WTC11 (cell line): ENCODE measurements at places on chromosomes 6 and 20.
A peak's percentile ranks its signal among the peaks of the same experiment; 100 is the strongest.

DNA sequence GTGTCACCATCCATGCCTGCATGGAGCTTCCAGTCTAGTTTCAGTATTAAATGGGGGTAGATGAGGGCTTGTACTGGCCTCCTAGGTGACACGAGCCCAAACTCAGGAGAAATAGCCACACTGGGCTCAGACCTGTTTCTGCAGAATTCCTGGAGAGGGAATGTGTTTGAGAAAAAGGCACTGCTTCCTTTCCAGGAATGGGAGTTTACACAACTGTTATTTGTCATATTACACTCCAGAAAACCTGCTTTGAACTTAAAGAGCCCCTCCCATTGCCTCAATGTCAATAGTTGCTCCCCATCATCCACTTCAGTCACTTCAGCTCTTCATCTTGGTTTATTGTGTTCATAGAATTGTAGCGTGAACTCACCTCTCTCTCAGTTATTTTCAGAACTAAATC, 151.5 kb downstream of the CFAP61 start:
- DNase-seq = no peak

DNA sequence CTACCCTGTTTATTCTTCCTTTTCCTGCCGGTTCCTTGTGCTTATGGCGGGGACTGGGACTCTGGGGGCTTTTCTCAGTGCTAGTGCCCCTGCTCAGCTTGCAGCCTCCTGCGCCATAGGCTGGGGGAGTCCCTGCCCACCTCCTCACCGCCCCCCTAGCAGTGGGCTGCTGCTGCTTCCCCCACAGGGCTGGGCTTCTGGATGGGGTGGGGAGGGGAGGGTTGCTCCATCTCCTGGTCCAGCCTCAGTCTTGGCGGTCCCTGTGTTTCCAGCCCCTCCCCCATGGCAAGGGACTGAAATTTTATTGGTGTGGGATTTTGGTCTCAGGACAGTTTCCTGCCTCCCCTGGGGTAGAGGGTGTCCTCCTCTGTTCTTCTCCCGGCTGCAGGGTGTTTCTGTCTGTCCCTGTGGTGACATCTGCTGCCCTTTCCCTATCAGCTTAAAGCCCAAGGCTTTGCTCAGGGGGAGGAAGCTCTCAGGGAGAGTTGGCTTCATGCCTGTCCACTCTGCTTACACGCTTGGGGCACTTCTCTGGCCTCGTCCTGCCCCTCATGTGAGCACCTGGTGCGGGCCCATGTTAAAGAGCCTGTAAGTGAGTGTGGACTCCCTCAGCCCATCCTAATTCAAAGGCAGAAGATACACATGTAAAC, 100.6 kb downstream of the HIVEP1 start:
- DNase-seq = no peak

- DNase-seq = no peak
These were observed 16.8 kb upstream of the UNC93A start for GRCh38 chr6:167274270-167274669.

DNA sequence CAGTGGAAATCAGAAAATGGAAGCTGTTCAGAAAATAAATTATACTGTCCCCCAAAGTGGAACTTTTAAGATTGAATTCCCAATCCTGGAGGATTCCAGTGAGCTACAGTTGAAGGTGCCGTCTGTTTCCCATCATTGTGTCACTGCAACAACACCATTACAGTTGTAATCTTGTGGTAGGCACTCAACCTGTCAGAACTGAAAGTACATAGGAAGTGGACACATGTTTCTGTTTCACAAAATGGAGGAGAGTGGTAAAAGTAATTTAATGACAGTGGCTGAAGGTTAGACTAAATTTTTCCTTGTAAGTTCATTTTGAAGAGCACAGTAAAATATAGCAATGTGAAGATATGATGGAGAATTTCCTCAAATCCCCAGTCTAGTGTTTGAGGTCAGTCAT, 70.0 kb downstream of the CD109 start:
- DNase-seq = no peak

GRCh38 chr20:9200196-9200595, 131.3 kb downstream of the PLCB4 start:
- DNase-seq = no peak

- no peak for DNase-seq
These were observed 143.2 kb upstream of the TENT5A start for GRCh38 chr6:81895511-81896185.

- peak; percentile 32 for DNase-seq
These were observed 75.3 kb downstream of the TNFRSF21 start for GRCh38 chr6:47234266-47234933.

GRCh38 chr6:147447835-147448611, 60.5 kb upstream of the SAMD5 start:
- peak; percentile 93 for DNase-seq

GRCh38 chr6:105929626-105930025, 156.5 kb upstream of the PRDM1 start:
- no peak for DNase-seq

GRCh38 chr6:156949376-156949775, 172.2 kb downstream of the ARID1B start:
- no peak for DNase-seq

GRCh38 chr6:143402721-143403336, 47.7 kb downstream of the ADAT2 start:
- DNase-seq = no peak

- no peak for DNase-seq
These were observed 31.7 kb downstream of the SAMHD1 start for GRCh38 chr20:36919715-36920333.

DNA sequence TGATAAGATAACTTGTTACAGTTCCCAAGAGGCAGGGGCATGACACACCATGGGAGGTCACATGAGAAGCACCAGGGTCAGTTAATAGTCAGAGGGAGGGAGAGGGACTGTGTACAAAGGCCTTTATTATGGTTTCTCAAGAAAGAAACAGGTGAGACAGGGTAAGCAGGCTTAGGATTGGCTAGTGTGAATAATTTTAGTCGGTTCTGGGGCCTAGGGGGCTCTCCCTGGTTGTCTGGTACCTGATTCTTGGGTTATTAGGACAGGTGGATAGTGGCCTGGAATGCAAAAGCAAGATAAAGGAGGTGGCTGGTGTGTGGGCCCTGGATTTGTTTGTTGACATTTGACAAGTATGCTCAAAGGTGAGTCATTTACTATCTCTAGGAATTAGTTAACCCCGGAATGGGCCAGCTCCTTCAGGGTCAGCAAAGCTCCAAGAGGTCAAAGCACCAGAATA, 49.4 kb upstream of the MCUR1 start:
- no peak for DNase-seq

- no peak for DNase-seq
These were observed 43.6 kb upstream of the SLC22A23 start for GRCh38 chr6:3500262-3501014.

GRCh38 chr6:36970892-36971842, 14.8 kb downstream of the MTCH1 start:
- no peak for DNase-seq

GRCh38 chr6:155234687-155235086, 29.1 kb upstream of the CLDN20 start:
- no peak for DNase-seq

DNA sequence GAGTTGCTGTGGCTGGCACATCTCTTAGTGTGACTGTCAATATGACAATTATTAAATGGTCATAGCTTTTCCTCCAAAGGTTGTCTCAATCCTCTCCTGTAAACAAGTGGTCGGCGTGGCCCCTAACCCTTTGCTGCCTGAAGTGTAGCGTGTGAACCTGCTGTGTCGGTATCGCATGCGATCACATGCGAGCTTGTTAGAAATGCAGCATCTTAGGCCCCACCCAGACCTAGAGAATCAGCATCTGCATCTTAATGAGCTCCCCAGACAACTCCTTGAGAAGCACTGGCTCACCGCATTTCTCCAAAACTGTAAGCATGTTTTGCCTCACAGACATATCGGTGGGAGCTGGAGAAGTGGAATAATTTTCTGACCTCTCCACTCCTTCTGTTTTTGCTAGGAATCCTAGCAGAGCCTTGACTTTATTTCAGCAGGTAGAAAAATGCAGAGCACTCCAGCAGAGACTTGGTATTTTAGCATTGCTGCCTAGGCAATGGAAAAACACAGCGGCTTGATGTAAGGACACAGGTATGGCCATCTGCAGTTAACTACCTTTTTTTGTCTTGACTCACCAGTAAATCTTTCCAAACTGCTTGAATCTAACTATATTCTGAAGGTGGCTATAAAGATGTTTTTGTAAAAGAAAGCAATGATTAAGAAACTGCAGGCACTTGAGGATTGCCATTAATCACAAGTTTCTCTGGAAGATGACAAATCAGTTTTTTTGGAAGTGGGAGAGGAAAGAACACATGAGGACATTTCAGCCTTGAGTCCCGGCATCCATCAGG, 67.6 kb downstream of the PSMG4 start:
- DNase-seq = no peak

DNA sequence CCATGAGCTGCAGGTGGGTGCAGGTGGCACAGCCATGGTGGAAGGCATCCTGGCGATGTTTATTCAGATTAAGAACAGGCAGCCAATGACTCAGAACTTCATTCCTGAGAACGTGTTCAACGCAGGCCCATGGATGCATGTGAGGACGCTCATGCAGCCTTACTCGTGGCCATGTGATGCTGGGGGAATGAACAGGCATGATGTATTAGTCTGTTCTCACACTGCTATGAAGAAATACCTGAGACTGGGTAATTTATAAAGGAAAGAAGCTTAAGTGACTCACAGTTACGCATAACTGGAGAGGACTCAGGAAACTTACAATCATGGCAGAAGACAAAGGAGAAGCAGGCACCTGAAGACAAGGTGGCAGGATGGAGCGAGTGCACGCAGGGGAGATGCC, 146.6 kb downstream of the RNASET2 start:
- no peak for DNase-seq

DNA sequence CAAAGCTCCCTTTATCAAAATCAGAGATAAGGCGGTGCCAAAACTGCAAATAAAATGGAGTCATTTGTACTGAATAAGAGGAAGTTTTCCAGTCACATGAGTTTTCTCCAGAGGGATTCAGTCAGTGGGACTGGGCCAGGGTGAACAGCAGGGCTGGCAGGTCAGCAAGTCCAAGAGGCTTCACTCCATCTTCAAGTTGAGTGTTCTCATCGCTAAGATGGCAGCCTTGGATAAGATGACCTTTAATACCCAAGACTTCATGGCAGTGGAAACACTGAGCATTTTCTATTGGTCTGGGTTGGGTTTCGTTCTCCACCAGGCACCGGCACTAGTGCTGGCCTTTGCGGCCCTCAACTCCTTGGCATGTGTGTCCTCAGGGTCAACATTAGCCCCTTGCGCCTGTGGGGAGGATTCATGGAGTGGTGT, 29.3 kb upstream of the IGF2R start:
- DNase-seq = no peak

DNA sequence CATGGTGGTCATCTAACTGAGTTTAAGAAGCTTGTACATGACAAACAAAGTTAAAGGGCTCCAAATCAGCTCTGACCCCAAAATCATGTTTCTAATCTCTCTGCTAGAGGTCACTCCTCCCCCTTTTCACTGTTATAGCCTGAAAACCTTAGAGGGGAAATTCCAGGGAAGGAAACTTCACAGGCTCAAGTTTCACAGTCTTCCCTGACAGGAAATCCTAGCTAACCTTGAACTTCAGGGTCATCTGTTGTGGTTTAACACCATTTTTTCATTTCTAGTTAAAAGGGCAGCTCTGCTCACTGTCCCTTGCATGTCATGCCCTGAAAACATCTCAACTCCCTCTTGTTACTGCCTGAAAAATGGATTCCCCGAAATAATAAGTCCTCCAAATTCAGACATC, 104.4 kb upstream of the BMP2 start:
- no peak for DNase-seq

DNA sequence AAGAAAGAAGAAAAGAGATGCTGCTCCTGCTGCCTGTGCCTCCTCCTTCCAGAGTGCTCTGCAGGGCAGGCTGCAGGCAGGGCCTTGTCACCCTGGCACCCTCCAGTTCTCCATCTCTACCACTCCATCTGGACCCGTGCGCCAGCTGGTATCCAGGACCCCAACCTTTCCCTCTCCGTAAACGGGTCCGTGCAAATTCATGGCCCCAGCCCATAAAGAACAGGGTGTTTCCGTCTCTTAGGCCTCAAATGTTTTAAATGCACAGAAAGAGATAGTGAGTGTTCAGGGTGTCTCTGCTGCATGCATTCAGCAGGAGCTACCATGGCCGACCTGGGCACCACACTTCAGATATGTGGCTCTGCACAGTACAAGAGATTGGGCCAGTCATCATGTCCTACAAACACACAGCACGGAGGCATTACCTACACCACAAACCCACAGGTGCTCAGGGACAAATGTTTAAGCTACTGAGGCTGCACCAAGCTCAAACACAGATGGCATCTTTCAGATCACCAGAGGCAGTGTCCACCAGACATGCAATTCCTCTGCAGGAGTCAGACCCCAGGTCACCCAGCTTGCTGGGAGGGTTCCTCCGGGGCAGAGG, 258.1 kb downstream of the DLL1 start:
- DNase-seq = peak; percentile 4

DNA sequence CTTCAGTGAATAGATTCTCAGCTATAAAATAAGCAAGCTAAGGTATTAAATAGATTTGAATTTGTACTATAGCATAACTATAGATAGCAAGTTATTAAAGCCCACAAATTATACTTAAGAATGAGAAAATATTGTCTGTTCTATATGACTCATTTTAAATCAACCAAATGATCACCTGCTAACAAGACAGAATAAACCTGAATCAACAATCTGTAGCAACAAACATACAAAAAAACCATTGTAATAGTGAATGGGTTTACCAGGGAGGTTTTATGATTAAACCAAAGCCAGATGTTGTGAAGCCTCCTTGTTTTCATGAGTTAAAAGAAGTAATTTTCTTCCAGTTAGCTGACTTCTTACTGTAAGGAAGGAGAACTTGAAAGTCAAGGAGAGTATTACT, 71.9 kb upstream of the HTR1B start:
- no peak for DNase-seq

GRCh38 chr20:59205044-59205443, 41.4 kb downstream of the ZNF831 start:
- no peak for DNase-seq

DNA sequence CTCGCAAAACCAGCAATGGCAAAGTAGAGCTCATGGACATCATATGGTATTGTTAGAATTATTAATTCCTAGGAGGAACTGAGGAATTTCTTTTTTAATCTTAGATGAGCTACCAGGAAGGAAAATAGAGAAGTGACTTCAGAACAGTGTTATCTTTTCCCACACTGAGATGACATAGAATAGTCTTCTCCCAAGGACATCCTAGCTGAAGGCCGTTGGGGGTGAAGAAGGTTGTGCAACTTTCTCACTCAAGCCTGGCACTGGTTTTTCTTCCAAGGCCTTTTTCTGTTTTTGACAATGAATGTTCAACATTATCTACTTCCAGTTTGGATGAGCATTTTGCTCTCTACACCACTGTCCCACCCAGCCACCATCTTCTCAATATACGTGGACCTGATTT, 35.8 kb upstream of the MAS1 start:
- DNase-seq = no peak
